ENCODE measurements at places on chromosomes 7 and 10.

DNA sequence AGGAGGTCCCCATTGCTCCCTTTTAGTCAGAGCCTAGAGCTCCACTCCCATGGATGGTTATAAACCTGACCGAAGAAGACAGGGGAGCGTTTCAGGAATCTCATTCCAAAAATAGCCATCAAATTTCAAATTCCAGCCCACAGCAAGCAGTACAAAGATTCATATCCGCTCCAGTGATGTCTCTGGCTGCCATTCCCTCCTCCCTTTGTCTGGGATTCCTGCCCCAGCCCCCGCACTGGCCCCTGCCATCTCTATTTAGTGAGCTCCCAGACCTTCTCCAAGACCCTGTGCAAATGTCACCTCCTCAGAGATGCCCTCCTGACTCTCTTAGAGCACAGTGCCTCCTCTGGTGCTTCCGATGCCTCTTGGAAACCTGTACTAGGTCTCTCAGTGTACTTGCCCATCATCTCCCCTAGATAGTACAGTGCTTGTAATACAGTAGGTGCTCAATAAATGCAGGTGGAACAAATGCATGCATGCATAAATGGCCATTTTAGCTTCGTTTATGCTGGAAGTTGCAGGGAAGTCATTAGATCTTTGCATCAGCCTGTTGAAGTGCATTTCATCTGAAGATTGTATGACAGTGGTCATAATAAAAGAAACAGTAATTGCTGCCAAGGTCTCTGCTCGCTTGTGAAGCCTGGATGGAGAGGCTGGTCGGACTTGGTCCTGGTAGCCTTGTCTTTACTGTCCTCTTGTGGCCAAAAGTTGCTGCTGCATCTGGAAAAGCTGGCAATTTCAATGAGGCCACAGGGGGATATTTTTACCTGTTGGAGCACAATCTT lies 32.0 kb upstream of the HABP2 start:
- DNase-seq = peak; percentile 77

DNA sequence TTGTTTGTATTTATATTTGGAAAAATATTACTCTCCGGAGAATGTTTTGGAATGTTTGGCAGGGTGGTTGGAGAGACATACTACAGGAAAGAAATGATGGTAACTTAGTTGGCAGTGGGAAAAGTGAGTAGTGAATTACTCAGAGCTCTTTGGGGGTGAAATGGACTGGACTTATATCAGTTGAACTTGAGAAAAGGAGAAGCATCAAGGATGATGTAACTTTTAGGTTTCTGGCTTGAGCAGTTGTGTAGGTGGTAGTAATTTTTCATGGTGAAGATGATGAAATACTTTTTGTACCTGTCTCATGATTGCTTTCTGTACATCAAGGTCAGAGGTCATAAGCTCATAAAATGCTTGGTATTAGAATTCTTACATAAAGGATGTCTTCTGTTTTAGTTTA lies 617.2 kb downstream of the AUTS2 start:
- peak; percentile 5 for DNase-seq

DNA sequence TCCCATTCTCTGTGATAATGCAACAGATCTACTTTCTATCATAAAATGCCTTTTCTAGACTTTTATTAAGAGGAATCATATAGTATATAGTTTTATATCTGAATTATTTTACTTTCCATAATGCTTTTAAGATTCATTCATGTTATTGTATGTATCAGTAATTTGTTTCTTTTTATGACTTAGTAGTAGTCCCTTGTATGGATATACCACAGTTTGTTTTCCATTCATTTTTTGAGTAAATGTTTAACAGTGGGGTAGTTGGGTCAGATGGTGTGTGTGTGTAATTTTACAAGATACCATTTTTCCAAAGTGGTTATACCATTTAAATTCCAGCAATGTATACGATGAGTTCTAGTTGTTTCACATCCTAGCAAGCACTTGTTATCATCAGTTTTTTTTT lies 10.4 kb downstream of the PIK3CG start:
- DNase-seq = no peak

GRCh38 chr7:45082831-45083331 lies 5.9 kb downstream of the NACAD start:
- no peak for DNase-seq

DNA sequence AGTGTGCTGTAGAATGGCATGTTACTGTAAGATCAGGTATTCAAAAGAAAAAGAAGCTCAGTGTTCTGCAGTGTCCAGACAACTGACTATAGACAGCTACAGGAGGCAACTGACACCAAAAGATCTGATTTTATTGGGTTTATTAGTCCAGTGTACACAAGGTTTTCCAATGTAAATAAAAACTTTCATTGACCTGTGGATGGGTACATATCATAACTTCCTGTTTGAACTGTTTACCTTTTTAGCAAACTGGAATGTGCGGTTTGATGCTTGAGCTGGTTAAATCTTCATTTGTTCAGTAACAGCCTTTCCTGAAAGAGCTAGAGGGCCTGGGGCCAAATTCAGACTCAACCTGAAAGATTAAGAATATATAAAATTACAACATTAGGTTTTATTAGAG lies 172.6 kb upstream of the SP8 start:
- DNase-seq = no peak

- DNase-seq = peak; percentile 96
Measured at GRCh38 chr10:110858297-110858934, 13.3 kb upstream of the PDCD4 start.

DNA sequence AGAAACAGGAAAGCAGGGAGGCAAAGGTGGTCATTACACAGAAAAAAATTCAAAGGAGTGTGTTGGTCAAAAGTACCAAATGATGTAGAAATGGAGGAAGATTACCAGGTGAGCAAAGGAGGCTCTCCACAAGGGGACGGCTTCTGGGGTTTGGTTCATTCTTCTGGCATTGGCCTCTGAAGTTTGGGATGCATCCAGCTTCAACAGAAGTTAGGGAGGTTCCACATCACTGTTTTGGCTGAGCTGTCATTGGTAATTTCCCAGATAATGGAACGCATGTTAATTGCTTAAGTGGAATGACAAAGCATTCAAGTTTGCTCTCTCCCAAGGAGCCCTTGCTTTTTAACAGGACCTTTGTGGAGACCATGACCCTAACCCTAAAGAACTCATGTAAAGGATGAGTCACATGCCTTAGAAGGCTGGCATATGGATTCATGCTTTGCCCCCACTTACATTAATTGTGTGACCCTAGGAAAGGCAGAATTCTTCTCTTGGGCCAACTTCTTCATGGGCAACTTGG lies 398.6 kb downstream of the GPAM start:
- DNase-seq = no peak

GRCh38 chr10:131129544-131129943 lies 182.0 kb downstream of the TCERG1L start:
- no peak for DNase-seq

GRCh38 chr10:74223755-74224529 lies 72.9 kb downstream of the ADK start:
- DNase-seq = no peak

GRCh38 chr7:6167004-6167551 lies 105.3 kb downstream of the CYTH3 start:
- no peak for DNase-seq

GRCh38 chr7:341841-342638 lies 52.1 kb downstream of the FOXL3 start:
- DNase-seq = no peak

DNA sequence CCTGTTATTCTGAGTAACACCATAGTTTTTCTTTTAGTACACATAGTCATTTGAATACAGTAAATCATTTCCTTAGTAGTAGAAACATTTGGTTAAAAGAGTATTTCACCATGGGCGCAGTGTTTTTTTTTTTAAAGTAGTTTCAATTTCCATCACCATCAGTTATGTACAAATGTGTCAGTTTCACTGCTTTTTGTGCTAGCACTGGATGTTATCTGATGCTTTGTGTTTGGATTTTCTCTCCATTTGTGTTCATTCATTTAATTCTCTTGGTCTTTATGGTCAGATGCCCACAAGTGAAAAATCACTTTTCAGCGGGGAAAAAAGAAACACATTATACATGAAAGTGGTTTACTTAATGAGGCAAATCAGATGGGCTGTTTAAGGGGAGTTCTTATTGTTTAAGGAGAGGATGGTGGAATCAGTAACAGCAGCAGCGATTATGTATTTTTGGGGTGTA lies 16.0 kb upstream of the HK1 start:
- DNase-seq = no peak

GRCh38 chr10:99760321-99760720 lies 22.1 kb upstream of the ABCC2 start:
- DNase-seq = no peak

DNA sequence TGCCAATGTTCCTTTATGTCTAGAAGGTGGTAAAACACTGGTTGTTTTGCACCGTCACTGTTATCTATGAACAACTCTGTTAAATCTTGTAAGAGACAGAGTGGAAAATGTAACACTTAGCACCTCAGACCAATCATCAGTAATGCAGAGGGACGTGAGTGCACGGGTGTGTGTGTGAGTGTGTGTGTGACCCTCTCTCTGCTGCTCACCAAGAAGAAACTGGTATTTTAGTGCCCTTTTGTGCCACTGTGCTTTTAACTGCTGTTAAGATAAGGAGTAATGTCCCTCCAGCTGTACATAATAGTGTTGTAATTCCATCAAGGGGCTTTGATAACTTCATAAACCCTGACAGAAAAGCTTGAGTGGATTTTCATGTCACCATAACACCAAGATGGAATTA lies 130.1 kb downstream of the CREB5 start:
- DNase-seq = no peak

DNA sequence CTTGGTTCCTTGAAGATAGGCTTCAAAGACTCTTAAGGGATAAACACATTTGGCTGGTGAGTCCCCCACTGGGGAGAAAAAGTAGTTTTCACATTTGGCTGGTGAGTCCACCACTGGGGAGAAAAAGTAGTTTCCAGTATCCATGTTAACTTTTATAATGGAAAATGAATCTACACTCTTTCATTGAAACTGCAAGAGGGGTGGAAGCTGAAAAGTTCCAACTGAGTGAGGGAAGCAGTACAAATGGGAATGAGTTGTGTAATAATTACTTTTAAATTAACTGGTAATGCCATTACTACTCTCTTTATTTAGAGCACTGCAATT lies 153.9 kb downstream of the MLLT10 start:
- DNase-seq = no peak

GRCh38 chr10:29032169-29032568 lies 256.7 kb upstream of the LYZL1 start:
- no peak for DNase-seq

GRCh38 chr7:29431686-29432085 lies 131.9 kb upstream of the PRR15 start:
- DNase-seq = no peak

DNA sequence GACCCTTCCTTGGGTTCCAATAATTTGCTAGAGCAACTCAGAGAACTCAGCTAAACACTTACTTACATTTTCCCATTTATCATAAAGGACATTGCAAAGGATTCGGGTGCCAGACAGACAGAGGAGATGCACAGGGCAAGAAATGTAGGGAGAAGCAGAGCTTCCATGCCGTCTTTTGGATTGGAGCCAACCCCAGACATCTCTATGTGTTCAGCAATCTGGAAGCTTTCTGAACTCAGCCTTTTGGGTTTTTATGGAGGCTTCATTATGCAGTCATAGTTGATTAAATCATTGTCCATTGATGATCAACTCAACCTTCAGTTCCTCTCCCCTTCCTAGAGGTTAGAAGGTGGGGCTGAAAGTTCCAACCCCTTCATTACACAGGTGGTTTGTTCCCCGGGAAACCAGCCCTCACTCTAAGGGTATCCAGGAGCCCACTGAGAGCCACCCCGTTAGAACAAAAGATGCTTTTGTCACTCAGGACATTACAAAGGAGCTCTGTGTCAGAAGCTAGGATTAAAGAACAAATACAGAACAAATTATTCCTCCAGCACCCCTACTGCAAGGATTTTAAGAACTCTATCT lies 211.9 kb upstream of the VSTM2A start:
- no peak for DNase-seq

GRCh38 chr10:71589617-71590551 lies 129.7 kb downstream of the C10orf105 start:
- DNase-seq = peak; percentile 16

DNA sequence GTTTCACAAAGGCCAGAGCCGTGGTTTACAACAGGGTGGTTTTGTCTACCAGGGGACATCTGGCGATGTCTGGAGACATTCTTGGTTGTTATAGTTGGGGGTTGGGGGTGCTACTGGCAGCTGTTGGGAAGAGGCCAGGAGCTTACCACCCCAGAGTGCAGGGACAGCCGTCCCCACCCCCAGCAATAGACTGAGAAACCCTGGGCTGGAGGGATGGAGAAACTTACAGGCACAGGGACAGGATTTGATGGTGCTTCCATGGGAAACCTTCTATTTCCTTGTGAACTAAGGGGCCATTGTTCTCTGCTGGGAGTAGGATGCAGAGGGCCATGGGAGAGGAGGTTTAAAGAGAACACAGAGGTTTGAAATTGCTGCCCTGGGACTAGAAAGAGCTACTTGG lies 10.9 kb downstream of the ADCK2 start:
- no peak for DNase-seq

- no peak for DNase-seq
Measured at GRCh38 chr7:28700790-28701203, 257.3 kb downstream of the TRIL start.

- no peak for DNase-seq
Measured at GRCh38 chr10:97078261-97078937, 107.4 kb downstream of the SLIT1 start.

- DNase-seq = peak; percentile 48
Measured at GRCh38 chr10:118870467-118871243, 115.9 kb upstream of the CACUL1 start.

GRCh38 chr10:47173929-47174442 lies 126.0 kb upstream of the GDF10 start:
- no peak for DNase-seq

DNA sequence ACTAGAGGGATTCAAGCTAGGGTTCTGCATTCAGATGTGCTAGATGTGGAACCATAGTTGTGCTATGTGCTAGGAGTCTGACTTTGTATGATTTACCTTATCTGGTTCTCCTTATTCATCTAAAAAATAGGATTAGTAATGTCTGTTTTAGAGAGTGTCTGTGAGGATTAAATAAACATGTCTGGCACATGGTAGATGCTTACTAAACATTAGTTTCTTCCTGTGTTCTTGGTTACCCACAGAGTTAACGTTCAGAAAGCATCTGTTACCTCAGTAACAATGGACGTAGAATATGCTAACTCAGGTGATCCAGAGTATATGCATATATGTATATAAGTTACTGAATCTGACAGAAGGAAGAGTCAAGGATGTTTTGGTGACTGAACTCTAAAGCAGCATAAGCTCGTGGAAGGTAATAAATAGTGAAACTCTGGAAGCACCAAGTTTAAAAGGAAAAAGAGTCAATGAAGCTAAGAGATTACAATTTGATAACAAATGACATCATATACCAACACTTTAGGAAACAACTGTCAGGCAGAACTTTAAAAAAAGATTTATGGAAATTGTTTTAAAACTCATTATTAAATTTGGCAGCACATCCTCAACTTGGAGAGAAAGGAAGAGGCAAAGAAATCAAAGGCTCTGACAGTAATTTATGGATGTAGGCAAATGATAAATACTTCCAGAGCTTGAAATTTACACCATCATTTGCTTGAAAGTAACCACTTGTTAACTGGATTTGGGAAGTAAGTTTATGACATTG lies 127.0 kb downstream of the CCNY start:
- DNase-seq = no peak

DNA sequence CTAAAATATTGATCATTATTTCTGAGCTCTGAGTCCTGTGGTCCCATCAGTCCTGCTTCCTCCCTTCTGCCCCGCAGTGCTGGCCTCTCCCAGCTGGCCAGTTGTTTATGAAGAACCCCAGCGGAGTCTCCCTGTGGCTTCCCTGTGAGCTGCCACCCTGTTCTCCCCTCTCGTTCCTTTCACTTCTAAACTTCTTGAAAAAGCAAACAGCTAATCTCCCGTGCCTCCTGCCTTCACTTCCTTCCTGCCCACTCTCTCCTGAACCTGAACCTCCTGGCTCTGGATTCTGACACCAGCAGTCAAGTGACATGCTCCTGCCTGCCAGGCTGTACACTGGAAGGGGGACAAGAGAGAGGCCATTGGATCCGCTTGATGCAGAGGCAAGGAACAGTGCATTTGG lies 63.7 kb upstream of the ZPBP start:
- peak; percentile 42 for DNase-seq
